Stimulated activated CD4-positive, alpha-beta T cell treated with anti-CD3 and anti-CD28 coated beads, Interleukin-12 subunit alpha, Interleukin-12 subunit beta, amount 100 ng/mL, for 48 hours (primary cell): ENCODE measurements at places on chromosomes 2 and 18.

- no peak for DNase-seq
Observed at GRCh38 chr18:73880387-73880786, 267.2 kb downstream of the FBXO15 start.

GRCh38 chr18:40283560-40283959 is 1671.5 kb upstream of the PIK3C3 start:
- DNase-seq = no peak

DNA sequence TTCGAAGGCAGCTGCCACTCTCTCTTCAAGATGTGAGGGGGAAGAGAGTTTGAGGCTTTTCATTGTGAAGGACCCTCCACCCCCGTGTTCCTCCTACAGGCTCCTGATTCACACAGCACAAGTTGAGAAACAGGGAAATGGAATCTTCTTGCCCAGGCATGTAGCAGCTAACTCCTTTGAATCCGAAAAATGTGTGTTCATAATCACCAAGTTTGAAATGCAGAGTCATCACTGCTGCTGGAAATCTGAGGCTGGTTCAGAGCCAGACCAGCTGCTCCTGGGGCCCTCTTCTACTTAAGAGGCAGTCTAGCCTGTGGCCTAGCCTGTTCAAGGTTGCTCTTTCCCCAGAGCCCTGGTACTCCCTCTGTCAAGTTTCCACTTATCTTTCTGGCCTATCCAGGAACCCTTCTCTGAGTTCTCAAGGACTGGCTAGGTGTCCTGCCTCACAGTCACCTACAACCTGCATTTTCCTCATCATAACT is 166.4 kb downstream of the TMEM247 start:
- no peak for DNase-seq

DNA sequence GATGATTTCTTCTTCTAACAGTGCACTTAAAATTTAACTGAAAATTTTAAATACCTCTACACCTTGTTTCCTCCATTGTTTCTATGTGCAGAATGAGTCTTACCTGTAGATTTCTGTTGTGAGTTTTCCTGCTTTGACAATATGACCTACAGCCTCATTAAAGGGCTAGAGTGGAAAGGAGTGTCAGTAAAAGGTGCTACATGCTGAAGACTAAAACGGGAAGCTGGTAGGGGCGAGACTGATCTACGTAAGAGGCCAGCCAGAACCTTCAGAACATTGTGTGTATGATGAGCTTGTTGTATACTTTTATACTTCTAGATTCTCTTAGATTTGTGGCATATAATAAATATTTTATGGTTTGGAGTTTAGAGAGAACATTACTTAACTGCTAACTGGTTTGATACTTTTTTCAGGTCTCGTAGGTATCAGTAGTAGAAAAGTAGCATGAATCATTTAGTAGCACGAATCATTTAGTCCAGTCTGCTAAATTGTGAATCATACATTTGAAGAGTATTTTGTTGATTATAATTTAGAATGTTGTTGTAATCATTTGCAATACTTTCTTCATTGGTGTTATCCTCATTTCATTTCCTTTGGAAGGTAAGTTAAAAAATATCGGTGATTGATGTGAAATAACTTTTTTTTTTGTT is 14.3 kb downstream of the INSIG2 start:
- no peak for DNase-seq

GRCh38 chr18:76494231-76495005 is 624 bp downstream of the ZNF516 start:
- DNase-seq = no peak

- peak; percentile 5 for DNase-seq
Observed at GRCh38 chr18:12946549-12947284, 1.1 kb upstream of the SEH1L start.

GRCh38 chr18:76476665-76477561 is 18.1 kb downstream of the ZNF516 start:
- no peak for DNase-seq

GRCh38 chr18:67639872-67640271 is 123.4 kb upstream of the DSEL start:
- DNase-seq = no peak
